ENCODE measurements at places on chromosomes 4 and X.
A peak's percentile ranks its signal among the peaks of the same experiment; 100 is the strongest.

- DNase-seq: no peak
These were observed 837.4 kb downstream of the TRIML1 start for GRCh38 chr4:188976644-188977115.

GRCh38 chrX:79182616-79183015 is 38.1 kb downstream of the GPR174 start:
- DNase-seq: no peak

- DNase-seq: no peak
These were observed 95.2 kb downstream of the ATG4A start for GRCh38 chrX:108186811-108187210.

GRCh38 chrX:30735839-30736238 is 82.6 kb downstream of the GK start:
- no peak for DNase-seq

- DNase-seq: no peak
These were observed 77.7 kb upstream of the DCAF8L1 start for GRCh38 chrX:28058901-28059300.

GRCh38 chrX:43677993-43678392 is 21.9 kb downstream of the MAOA start:
- DNase-seq: no peak

DNA sequence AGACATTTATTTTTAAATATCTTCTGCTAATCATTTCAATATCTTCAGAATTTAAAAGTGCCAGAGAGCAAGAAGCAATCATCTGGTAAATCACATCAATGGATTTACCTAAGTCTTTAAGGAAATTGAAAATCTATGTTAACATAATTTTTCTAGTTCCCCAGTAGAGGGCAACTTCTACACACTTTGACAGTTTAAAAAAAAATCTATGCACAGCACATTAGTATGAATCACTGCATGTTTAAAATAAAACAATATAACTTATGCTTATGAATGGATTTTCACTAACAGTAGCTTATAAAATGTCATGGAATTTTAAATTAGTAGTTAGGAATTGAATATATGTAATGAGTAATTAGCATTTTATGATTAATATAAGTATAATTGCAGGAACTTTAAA is 126.5 kb downstream of the REELD1 start:
- no peak for DNase-seq

GRCh38 chr4:77959566-77960338 is 97.1 kb downstream of the MRPL1 start:
- no peak for DNase-seq

DNA sequence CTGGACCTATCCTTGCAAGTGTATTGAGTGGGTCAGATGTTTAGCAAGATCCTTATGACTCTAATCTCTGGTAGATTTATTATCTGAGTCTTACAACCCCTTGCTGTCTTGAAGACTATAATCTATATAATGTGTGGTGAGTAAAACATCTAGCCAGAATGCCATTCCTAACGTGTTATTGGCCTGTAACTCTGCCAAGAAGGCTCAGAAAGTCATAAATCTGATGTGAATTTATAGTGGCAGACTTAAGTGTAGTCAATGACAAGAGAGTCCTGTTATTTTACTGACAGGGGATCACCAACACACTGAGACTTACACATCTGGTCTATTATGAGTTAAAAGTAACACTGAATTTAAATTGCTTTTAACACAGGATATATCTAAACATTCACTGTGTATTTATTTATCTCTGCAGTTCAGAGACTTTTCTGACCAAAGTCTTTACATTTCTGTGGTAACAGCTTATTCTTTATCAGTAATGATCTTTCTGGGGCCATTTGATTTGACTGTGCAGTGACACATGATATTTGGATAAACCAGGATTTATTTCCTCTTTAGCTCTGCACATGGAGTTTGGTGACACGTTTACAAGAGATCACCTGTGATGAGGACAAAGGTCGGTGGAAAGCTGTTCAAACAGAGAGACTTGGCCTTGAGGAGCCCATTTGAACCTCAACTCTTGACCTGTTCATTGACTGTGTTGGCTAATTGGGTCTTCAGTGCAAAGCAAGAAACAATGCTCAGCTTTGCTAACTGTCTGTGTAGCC is 415.8 kb downstream of the STIM2 start:
- DNase-seq: no peak

GRCh38 chr4:152935631-152936445 is at the start of gene FHDC1:
Gene FHDC1, plus strand, starts transcription at chr4:152936323. Its CDS starts 6,735 bp downstream, at chr4:152943058.
- DNase-seq: peak; percentile 26
